ENCODE measurements at places on chromosomes 12 and 14.

DNA sequence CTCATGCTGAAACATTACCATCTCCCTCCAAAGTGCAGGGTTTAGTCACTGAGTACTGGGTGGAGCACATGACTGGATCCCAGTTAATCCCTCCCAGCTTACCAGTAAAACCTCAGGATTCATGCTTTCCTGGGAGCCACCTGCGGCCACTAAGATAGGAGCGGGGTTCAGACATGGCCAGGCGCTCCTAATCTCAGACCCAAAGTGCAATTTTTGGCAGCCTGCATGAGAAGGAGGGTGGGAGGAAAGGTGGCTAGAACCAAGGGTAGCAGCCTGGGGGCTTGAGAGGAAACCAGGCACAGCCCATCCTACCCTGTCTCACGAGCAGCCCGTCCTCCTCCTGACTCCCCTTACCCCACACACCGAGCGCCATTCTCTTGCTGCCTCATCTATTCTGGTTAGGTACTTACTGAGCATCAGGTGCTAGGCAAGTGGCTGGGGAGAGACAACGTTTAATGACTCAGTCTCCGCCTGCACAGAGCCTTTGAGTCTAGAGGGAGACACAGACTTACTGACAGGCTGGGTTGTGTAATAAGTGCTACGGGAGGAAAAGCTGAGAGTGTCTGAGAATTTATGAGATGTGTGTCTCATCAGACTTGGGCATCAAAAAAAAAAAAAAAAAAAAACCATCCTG is 9.9 kb downstream of the GPRC5A start:
- peak; percentile 18 for DNase-seq

DNA sequence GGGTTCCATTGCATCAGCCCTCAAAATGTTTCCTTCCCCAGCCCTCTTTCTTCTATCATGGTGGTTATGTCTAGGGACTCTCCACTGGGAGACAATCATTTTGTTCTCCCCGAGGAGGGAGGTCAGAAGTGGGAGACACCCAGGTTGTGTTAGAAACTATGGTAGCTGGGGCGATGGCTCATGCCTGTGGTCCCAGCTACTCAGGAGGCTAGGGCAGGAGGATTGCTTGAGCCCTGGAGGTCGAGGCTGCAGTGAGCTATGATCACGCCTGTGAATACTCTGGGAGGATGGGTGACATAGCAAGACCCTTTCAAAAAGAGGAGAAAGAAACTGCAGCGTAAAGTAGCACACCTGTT is 13.0 kb upstream of the LRRC23 start:
- DNase-seq: no peak

DNA sequence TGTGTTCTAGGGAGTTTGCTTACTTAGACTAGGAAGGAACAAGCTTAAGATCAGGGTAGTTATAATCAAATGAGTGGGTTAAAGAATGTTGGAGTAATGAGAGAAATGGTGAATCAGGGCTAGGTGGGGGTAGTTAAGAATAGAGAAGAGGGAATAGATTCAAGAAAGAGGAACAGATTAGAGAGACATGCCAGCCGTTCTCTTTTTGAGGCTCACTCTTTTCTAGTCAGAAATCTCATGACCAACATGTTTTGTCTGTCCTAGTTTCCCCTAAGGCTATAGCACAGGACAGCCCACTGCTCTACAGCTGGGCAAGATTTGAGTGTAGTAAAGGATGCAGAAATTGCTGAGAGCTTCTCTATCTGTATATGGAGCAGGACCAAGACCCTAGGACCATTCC is 258.4 kb downstream of the AKAP6 start:
- DNase-seq: no peak

DNA sequence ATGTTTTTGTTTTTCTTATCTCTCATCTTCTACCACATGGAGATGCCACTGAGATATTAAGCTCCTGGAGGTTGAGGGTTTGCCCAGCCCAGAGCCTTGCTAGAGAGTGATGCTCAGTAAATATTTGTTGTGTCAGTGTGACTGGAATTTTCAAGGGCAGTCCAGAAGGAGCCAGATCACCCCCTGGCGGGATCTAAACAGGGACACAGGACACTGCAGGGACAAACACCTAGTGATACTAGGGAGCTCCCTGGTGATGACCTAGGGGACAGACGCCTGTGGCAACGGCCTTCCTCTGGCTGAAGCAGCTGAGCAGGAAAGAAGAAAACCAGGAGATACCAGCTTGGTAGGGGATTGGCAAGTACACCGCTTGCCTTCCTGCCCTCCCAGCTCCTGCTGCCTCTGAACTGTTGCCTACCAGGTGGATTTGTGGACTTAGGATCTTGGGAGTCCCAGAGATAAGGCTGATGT is 714.4 kb upstream of the TBX3 start:
- DNase-seq: no peak

DNA sequence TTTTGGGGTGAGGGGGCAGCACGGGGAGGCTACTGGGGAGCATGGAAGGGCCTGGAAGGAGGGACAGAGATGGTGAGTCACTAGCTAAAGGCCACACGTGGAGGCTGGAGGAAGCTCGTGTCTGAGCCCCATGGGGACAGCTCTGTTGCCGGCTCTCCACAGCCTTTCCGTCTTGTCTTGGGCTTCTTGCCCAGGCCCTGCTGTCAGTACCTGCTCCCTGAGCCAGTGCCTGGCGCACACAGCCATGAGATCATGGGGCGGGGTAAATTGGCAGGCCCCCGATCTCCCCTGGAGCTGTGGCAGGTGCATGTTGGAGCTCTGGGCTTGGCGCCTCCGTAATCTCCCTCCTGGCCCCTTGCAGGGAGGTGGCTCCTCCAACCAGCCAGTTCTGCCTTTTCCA is 16.1 kb upstream of the KRT80 start:
- DNase-seq: no peak

GRCh38 chr12:20950248-20950647 is 139.7 kb downstream of the SLCO1B3 start:
- no peak for DNase-seq

- no peak for DNase-seq
Measured at GRCh38 chr12:95877622-95878021, 18.9 kb downstream of the SNRPF start.

GRCh38 chr14:53541411-53541810 is 388.3 kb upstream of the DDHD1 start:
- DNase-seq: no peak

DNA sequence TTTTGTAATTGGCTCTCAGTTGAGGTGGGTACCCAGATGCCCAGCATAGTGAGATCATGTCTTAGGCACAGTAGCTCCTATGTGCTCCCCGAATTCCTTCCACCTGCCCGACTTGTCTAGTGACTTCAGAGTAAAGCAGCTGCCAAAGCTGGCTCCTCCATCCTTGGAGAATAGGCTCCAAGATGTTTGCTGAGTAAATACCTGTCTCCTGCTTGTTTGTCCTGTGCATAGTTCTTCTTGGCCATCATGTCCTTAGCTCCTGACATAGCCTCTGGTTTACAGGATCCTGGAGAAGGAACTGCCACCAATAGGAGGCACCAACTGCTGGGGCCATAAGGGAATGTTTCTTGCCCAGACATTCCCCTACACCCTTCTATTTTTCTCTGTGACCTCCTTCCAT is 52.6 kb upstream of the CISTR start:
- no peak for DNase-seq

DNA sequence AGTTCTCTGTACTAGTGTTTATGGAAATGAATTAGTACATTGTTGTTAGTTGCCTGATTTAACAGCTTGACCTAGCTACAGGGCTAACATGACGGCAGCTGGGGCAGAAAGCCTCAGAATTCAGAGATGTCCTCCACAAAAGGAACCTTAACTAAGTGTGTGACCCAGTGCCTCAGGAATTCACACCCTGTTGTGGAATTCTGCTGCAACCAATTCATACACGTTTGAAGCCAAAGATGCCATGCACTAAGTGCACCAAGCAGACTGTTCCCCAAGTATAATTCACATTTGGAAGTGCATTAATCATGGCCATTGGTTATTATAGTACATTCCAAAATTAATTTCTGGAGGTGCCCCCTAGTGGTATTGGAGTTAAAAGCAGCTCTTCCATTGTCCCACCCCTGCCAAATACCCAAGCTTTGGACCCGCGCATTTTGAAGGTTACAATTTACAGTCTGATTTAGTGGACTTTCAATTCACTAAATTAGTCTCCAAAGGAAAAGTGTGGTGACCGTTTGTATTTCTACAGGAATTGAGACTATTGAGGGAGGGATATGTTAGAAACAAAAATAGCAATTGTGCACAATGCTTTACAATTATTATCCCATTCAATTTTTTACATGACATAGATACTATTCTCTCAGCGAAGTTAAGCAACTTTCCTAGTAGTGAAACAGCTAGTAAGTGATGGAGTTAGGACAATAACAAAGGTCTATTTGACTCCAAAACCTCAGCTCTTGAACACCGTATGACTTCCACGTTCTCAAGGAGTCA is 85.9 kb downstream of the PAX9 start:
- DNase-seq: no peak

- DNase-seq: no peak
Measured at GRCh38 chr12:18071336-18071735, 18.7 kb downstream of the RERGL start.

DNA sequence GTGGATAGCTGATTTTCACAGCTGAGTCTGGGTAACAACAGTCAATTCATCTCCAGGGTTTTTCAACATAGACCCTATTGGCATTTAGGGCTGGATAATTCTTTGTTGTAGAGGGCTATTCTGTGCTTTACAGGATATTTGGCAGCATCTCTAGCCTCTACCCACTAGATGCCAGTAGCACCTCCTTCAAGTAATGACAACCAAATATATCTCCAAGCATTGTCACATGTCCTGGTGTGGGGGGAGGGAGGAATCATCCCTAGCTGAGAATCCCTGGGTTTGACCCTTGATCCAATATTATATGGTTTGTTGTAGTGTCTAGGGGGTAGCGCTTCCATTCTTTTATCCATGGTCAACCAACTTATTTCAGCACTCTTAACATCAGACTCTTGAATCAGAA is 157.2 kb downstream of the ANO4 start:
- DNase-seq: no peak

GRCh38 chr14:25122843-25123242 is 72.9 kb upstream of the STXBP6 start:
- DNase-seq: no peak

DNA sequence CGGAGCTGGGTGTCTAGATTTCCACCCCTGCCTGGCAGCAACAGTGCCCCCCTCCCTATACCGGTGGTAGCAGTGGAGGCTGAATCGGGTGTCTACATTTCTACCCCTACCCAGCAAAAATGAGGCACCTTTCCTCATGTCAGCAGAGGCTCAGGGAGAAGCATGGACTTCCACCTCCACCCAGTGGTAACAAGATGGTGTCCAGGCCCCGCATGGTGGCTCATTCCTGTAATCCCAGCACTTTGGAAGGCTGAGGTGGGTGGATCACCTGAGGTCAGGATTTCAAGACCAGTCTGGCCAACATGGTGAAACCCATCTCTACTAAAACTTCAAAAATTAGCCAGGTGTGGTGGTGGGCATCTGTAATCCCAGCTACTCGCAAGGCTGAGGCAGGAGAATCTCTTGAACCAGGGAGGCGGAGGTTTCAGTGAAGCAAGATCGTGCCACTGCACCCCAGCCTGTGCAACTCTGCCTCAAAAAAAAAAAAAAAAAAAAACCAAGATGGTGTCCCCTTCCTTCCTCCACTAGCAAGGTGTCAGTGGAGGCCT is 35.5 kb upstream of the OR5AU1 start:
- DNase-seq: no peak

- no peak for DNase-seq
Measured at GRCh38 chr14:84217066-84217465, 1312.9 kb upstream of the FLRT2 start.

- no peak for DNase-seq
Measured at GRCh38 chr12:125194163-125194773, 129.0 kb downstream of the AACS start.

DNA sequence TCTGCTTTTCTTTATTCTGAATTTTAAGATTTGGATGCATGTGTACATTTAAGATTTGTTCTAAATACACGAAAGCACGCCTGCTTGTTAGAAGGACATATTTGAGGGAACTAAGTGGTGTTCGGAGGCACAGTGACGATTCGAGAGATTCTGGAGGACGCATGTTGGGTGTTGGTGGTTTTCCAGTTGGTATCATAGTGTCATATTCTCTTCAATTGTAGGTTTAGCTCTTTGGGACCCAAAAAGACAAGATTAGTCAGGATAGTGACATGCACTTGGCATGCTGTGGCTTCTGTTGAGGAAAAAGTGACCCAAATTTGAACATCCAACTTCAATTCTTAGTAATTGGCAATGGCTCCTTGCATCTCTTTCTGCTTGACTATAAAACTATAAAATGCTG is 30.1 kb downstream of the PRKCH start:
- no peak for DNase-seq

All from caudate nucleus (tissue), 63 donors.